HT-29 (cell line): ENCODE measurements at places on chromosomes 16 and 17.

DNA sequence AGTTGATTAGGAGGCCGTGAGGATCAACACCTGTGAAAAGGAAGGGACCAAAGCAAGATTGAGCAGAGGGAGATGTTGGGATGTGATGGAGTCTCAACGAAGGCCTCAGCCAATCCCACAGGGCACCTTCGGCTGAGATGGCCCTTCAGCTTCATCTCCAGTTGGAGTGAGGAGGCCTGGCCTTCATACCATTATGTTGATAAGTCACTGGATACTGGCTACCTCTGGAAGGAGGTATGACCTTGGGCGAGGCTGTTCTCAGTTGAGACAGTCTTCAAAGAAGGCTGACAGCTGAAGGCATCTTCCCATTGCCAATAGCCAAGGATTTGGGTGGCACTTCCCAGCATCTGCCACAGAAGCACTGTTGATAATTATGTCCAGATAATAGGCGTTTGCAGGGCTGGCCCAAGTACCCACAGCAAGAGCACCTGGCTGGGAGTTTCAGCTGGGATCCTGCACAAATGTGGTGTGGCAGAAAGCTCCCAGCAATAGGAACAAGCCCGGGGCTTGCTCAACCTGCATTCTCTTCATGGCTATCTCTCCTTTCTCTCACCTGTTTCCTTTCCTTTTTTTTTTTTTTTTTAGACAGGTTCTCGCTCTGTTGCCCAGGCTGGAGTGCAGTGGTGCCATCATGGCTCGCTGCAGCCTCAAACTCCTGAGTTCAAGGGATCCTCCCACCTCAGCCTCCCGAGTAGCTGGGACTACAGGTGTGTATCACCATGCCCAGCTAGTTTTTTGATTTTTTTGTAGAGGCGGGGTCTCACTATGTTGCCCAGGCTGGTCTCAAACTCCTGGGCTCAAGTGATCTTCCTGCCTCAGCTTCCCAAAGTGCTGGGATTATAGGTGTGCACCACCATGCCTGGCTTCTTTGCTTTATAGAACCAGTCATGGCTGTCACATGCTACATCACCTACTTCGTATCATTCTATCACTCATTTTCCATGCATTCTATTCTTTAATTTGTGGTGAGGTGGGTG is 18.2 kb upstream of the MAP3K14 start:
- no peak for DNase-seq

- no peak for DNase-seq
These were observed 325.6 kb downstream of the SLC39A11 start for GRCh38 chr17:72766761-72767356.

GRCh38 chr16:56864960-56865359 is at the start of gene SLC12A3:
TSS of gene SLC12A3 (plus strand) at chr16:56865207. CDS start at chr16:56865236, 29 bp downstream.
- DNase-seq = no peak

- DNase-seq = no peak
These were observed 16.5 kb upstream of the ZNF750 start for GRCh38 chr17:82856361-82856760.

GRCh38 chr17:35752471-35752870 is 568 bp downstream of the GAS2L2 start:
- peak; percentile 79 for DNase-seq

DNA sequence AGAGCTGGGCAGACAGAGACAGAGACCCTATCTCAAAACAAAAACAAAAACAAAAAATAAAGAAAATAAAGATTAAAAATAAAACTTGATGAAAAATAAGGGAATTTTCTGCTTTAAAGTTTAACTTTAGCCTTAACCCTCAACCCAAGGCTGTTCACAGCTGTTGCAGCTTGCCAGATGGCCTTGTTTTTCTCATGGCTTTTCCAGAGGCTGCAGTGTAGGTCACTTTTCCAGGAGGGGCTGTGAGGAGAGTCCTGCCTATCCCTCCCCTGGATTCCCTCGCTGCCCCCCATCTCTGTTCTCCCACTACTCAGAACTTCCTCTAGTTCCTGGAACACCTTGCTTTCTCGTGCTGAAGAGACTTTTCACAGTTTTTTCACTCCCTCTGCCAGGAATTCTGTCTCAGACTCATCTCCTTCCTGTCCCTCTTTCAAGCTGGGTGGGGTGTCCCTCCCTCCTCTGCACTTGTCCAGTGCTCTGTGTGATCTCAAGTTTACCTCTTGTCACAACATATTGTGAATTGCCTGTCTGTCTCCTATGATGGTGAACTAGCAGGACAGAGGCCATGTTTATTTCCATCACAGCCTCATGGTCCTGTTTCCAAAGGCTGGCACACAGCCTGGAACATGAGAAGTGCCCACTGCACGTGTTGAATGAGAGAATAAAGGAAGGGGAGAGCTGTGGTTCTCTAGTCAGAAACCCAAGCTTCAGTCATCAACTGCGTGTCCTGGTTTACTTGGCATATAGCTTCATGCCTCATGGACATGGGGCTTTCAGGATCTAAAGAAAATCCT is 69.9 kb upstream of the MSI2 start:
- no peak for DNase-seq

GRCh38 chr17:65047941-65048340 is 8.6 kb downstream of the GNA13 start:
- DNase-seq = no peak

- no peak for DNase-seq
These were observed 8.1 kb upstream of the TMEM100 start for GRCh38 chr17:55730808-55731207.

DNA sequence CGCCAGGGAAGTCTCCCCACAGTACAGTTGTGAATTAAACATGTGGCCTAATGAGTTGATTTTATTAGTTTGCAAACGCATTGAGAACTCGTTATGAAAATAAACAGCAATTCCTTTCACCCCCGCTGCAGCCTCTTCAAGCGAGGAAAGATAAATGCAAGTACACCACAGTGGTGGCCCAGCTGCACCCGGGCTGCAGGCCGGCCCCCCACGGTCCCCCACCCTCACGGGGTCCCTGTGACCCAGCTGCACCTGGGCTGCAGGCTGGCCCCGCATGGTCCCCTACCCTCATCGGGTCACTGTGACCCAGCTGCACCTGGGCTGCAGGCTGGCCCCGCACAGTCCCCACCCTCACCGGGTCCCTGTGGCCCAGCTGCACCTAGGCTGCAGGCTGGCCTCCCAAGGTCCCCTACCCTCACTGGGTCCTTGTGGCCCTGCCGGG is 32.2 kb downstream of the SDK2 start:
- DNase-seq = no peak

- peak; percentile 2 for DNase-seq
These were observed 8.5 kb downstream of the HASPIN start for GRCh38 chr17:3732210-3732621.

GRCh38 chr17:60086818-60087591 is 8.3 kb upstream of the HEATR6 start:
- no peak for DNase-seq

DNA sequence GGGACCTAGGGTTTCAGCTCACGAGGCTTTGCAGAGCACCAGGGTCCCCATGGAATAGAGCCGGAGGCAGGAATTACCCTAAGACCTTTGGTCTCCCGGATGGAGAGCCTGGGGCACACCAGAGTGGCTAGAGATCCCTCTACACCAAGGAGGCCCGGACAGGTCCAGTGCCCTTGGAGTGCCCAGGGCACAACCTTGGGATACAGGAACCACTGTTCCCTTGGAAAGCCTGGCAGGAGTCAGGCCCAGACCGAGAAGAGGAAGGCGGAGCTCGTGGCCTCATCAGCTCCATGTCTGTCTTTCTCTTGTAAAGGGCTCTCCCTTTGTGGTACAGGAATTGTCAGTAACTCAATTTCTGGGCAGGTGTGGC is 3.8 kb upstream of the DBNDD1 start:
- DNase-seq = peak; percentile 29

DNA sequence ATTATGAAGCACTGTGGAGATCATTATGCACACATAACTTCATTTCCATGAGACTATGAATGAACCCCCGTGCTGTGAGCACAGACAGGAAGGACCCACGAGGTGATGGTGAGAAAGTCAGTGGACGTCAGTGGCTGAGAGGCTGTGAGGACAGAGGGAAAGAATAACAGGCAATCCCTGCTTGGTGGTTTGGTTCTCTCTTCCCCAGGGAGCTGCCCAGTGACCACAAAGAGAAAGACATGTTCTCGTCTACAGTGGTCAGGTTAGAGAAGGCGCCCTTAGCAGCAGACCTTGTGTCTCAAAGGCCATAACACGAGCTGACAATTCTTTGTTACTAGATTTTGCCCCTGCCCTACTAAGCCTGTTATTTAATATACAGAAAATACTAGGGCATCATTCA is 609.2 kb downstream of the TOX3 start:
- no peak for DNase-seq

- DNase-seq = peak; percentile 31
These were observed 851 bp downstream of the EDC4 start for GRCh38 chr16:67873435-67874370.

GRCh38 chr16:84766978-84767773 is 52.6 kb upstream of the CRISPLD2 start:
- DNase-seq = no peak

DNA sequence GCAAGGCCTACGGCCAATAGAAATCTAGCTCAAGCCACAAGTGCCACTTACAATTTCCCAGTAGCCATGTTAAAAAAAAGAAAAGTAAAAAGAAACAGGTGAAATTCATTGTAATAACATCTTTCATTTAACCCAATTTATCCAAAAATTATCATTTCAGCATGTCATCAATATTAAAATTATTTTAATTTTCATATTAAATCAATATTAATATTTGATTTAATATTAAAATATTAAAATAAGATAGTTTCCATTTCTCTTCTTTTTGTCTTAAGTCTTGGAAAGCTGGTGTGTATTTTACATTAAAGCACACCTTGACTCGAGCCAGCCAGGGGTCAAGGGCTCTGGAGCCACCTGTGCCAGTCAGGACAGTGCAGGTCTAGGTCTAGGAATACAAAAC is 12.7 kb upstream of the C16orf74 start:
- no peak for DNase-seq

DNA sequence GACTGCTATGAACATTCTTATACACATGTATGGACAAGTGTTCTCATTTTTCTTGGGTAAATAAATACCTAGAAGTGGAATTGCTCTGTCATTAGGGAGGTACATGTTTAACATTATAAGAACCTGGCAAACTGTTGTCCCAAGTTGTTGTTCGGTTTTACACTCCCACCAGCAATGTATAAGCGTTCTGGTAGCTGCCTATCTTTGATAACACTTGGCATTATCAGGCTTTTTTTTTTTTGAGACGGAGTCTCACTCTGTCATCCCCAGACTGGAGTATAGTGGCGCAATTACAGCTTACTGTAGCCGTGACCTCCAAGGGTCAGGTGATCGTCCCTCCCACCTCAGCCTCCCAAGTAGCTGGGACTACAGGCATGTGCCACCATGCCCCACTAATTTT is 16.3 kb downstream of the ATAD5 start:
- no peak for DNase-seq

DNA sequence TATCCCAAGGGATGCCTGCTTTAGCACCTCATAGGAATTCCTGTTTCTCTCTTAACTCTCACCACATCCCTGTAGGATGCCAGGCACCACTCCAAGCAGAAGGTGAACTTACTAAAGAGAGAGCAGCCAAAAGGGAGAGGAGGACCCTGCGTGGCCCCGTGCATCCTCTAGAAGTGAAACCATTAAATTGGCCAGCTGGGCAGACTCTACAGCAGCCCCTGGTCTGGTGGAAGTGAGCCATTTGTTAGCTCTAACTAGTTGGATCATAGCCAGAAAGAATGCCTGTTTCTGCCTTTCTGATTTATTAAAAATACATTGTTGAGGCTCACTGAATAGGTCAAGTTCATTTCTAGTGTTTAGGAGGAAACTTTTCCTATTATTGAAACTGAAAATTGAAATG is 22.3 kb downstream of the TMEM11 start:
- DNase-seq = no peak

GRCh38 chr16:31568577-31569359 is 41.1 kb downstream of the AHSP start:
- no peak for DNase-seq

GRCh38 chr16:66523861-66524354 is 26.0 kb downstream of the TK2 start:
- no peak for DNase-seq

GRCh38 chr16:30082545-30083090 is 6.8 kb downstream of the PPP4C start:
- no peak for DNase-seq

DNA sequence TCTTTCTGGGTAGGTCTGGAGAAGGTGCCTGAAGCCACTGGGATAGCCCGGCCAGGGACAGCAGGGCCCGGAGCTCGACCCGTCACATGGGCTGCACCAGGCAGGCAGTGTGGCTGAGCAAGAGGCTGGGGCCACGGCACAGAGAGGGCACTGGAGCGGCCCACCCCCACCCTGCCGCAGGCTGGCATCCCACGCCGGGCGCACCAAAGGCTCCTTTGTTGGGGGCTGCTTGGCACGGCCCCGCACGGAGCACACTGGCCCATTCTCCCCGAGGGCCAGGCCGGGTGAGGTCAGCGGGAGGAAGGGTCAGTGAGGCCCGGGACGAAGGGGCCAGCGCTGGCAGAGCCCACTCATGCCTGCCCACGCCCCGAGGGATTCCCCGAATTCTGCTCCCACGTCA is 36.5 kb upstream of the PVALEF start:
- no peak for DNase-seq

DNA sequence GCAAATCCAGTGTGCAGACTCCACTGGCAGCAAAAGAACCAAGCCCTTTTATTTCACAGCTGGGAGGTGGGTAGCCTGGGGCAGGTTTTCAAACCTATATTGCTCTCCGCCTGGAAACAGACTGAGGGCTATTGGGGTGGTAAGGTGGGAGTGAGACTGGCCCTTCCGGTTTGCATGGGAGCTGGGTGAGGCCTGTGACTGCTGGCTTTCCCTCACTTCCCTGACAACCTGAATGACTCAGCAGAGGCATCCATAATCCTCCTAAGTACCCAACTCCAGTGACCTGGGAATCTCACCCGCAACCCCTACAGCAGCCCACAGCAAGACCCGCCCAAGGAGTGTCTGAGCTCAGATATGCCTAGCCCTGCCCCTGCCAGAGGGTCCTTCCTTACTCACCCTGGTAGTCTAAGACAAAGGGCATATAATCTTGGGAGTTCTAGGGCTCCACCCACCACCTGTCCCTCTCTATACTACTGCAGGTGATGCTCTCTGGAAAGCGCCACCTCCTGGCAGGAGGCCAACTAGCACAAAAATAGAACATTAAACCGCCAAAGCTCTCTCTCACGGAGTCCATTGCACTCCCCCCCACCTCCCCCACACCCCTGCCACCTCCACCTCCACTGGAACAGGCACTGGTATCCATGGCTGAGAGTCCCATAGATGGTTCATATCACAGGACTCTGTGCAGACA is 602.0 kb upstream of the C16orf82 start:
- peak; percentile 3 for DNase-seq
